Fibroblast of the aortic adventitia (primary cell): ENCODE measurements at places on chromosomes 12 and 14. TPM values are rescaled to one million over a fixed set of nuclear protein-coding genes. Genes with fewer than 3 reads are reported as not detected.

FAM90A1 gene
- not detected in 2 replicates for total RNA-seq

TMEM30B gene
- total RNA-seq: 3.8 and 4.9 TPM in 2 replicates

INHBC gene
- not detected in 2 replicates for total RNA-seq

TMEM119 gene
- 58.4 and 164 TPM in 2 replicates for total RNA-seq

ANKS1B gene
- 1.5 and 47.0 TPM in 2 replicates for total RNA-seq

PRR4 gene
- total RNA-seq: 3.4 and 7.1 TPM in 2 replicates

SERPINA3 gene
- total RNA-seq: 5.3 and 13.6 TPM in 2 replicates

NUP107 gene
- total RNA-seq: 51.8 and 83.7 TPM in 2 replicates

STAB2 gene
- total RNA-seq: 0.08 TPM in 1 of 2 replicates, not detected in the other

SALL2 gene
- 5.3 and 9.0 TPM in 2 replicates for total RNA-seq

- DNase-seq: no peak
Observed at GRCh38 chr12:128318341-128318740, 51.4 kb downstream of the TMEM132C start.

- DNase-seq: no peak
Observed at GRCh38 chr12:47068539-47068938, 10.9 kb upstream of the PCED1B start.

DNA sequence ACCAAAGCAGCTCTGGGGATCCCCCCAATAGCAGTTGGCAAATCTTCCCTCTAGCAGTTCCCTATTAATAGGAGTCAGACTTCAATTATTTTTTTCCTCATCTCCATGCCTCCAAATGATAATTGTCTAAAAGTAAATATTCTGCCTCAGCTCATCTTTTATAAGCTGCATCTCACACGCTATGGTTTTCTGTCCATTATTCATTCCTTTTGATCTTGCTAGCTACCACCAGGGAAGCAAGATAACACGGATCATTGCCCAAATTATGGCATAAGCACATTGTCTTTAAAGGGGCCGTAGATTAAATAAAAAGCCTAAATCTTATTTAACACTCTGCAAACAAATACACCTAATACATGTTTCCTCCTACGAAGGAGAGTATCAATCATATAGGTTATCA is 670.8 kb upstream of the FLRT2 start:
- DNase-seq: no peak

GRCh38 chr12:111428081-111428727 is 22.5 kb downstream of the SH2B3 start:
- DNase-seq: no peak

GRCh38 chr12:4118017-4118510 is 155.5 kb upstream of the CCND2 start:
- peak; percentile 22 for DNase-seq

DNA sequence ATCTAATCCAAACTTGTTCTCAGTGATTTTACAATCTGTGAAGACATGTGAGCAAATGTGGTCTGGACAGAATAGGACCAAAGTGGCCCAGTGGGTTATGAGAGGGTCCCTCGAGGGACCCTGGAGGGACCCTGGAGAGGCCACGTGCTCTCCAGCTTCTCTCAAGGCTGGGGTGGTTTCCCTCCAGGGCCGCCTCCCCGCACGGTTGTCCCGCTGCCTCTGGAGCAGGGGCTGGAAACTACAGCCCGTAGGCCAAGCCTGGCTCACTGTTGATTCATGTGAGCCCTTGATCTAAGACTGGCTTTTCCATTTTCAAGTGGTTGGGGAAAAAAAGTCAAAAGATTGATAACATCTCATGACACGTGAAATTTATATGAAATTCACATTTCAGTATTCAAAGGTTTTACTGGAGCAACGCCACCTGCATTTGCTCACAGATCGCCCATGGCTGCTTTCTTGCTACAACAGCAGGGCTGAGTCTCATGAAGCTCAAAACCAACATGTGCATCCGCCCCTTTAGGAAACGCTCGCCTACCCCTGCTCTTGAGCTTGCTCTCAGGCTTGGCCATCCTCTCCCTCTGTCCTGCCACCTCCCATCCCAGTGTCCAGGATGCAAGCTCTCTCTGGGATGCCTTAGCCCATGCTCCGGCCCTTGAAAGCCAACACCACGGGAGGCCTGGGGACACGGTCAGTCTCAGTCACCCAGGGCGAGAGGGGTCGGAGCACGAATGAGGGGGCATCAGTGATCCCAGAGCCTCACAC is 12.1 kb upstream of the LRTM2 start:
- no peak for DNase-seq

- no peak for DNase-seq
Observed at GRCh38 chr12:130656411-130656810, 59.7 kb downstream of the RIMBP2 start.

- DNase-seq: peak; percentile 82
Observed at GRCh38 chr14:73784181-73784987, 67.2 kb upstream of the PTGR2 start.

- DNase-seq: no peak
Observed at GRCh38 chr14:77197988-77198387, 16.4 kb downstream of the TMEM63C start.

DNA sequence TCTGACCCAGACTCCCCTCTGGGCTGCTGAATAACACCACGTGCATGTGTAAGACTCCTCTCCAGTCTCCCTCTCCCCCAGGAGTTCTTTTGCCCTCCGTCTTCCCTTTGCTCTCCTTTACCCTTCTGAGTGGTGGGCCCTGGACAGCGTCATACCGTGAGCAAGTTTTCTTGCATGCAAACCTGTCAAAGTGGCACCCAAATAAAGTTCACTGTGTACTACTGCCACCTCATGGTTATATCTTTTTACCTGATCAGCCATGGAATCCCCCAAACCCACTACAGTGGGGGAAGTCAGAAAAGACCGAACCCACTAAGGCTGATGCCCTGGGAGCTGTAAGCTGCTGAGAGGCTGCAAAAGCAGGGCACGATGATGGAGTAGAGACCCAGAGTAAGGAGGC is 131.1 kb upstream of the VRK1 start:
- no peak for DNase-seq

GRCh38 chr14:90281756-90282155 is 25.4 kb downstream of the PSMC1 start:
- peak; percentile 6 for DNase-seq

- no peak for DNase-seq
Observed at GRCh38 chr12:2455410-2455809, 339.4 kb upstream of the FKBP4 start.

DNA sequence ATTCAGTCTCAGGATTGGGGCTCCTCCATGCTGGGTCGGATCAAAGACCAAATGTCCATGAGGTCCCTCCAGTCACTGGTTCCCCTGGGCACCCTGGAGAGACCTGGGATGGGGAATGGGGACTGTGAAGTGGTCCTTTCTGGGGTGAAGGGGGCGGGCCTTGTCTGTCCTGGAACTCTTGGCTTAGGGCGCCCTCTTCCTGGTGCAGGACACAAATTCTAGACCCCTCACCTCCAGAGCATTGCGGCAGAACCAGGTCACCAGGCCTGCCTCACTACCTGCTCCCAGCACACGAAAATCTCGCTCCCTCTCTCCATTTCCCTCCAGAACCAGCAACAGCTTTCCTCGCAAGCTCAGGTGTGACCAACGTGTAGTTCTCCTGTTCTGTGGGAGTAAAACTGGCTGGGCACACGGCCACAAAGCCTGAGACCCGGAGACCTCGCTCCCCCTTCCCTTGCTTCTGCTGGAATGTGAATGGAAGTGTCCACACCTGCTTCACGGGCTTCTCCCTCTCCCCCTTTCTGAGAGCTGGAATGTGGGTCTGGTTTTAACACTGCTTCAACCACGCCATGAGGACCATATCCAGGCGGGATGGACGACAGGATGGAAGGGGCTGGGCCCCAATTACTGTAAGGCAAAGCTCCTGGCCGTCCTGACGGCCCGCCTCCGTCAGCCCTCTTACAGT is 112.7 kb downstream of the SCARB1 start:
- no peak for DNase-seq

- DNase-seq: no peak
Observed at GRCh38 chr12:123941624-123942237, 30.9 kb downstream of the CCDC92 start.

DNA sequence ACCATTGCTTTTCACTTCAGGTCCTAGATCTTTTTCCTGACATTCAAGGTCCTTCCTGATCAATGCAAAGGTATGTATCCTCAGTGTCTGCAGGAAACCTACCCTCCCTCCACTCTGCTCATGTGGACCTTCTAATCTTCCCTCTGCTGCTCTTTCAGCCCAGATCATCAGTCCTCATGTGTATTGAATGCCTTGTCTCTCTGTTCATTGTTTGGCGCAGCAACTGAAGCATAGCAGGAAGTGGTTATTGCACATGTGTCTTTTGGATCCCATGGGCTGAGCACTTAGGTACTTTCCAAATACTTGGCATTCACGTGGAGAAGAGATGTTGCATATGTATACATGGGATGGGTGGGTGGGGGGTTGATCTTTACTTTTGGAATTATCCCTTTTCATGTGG is 4.3 kb upstream of the NIN start:
- DNase-seq: peak; percentile 44

GRCh38 chr12:101578417-101578816 is 16.4 kb upstream of the MYBPC1 start:
- DNase-seq: no peak

- no peak for DNase-seq
Observed at GRCh38 chr14:100015251-100015655, 50.0 kb upstream of the EVL start.

DNA sequence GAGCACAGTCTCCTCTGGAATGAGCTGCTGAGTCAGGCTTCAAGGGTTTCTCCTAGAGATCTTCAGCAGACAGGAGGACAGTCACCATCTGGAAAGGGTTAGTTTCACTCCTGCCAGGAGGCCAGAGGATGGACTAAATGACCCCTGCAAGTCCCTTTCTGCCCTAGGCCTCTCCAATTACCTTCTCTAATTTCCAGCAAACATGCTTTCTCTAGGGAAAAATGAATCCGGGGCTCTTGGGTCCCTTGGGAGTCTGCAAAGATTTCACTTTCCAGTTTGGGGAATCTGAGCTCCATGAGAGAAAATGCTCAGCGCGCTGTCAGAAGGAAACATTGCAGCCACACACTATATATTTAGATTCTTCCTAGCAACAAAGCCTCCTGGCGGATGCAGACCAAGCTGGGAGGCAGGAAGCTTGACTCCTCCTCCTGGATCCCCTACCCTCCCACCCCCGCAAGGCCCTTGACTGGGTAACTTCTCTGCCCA is 184.4 kb upstream of the CCND2 start:
- no peak for DNase-seq
